ENCODE measurements at places on chromosomes 6 and 20.
A peak's percentile ranks its signal among the peaks of the same experiment; 100 is the strongest.

DNA sequence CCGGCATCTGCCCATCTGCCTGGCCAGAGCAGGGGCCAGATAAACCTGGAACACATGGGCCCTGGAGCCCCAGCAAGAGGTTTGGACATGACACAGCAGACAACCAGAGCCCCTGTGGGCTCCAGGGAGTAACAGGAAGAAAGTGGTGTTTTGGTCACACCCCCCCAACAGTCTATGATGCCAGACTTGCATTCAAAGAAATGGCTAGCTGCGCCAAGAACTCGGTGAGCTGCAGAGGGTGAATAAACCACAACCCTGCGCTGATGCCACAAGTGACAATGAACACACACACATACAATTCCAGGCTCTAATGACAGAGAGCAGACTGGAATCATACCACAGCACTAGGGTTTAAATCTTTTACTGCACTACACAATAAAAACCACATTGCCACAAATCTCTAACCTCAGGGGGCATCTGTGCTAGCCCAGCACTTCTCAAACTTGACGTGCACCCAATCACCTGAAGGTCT lies 34.0 kb downstream of the TRERF1 start:
- DNase-seq: peak; percentile 82

DNA sequence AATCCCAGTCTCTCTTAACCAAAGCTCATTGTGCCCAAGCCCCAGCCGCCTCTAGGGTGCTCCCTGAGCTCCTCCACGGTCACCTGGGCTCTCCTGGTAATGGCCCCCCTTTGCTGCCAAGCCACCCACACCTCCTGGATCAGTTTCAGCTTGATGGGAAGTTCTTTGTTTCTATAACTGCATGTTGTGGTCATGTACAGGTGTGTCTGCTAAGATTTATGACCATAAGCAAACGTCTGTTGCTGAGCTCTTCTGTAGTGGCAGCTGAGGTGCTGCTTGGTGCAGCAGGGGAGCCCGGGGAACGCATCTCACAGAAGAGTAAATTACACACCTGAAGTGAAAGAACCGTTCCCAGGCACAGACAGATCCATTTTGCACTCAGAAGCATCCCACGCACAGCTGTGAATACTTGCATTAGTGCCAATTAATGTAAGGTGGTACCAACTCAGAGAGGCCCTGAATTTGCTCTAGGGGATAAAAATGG lies 194.6 kb upstream of the ARID1B start:
- no peak for DNase-seq

GRCh38 chr20:55881204-55881603 lies 124.1 kb downstream of the CBLN4 start:
- no peak for DNase-seq

DNA sequence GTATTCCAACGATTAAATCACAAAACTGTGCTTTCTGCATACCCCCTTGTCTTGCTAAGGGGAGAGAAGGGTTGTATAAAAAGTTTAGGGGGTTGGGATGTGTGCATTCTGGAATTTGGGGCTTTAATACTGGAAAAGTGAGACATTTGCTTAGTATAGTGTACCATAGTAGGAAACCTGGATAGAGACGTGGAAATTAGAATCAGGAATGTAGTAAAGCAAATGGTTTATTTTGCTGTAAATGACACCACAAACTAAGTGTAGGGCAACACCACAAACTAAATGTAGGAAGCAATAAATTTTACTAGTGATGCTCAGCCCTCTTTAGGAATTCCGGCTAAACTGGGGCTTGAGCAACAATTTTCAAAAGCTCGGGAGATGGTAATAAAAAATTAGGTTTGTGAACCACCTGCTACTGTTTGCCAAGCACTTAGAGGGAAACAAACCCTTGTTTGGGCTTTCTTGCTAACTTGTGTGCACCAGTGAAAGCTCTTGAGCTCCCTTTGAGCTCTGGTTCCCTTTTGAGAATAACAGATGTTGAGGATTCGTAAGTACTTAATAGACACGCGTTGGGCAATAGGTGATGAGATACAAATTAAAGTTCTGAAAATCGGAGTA lies 13.8 kb downstream of the BRD2 start:
- DNase-seq: no peak

DNA sequence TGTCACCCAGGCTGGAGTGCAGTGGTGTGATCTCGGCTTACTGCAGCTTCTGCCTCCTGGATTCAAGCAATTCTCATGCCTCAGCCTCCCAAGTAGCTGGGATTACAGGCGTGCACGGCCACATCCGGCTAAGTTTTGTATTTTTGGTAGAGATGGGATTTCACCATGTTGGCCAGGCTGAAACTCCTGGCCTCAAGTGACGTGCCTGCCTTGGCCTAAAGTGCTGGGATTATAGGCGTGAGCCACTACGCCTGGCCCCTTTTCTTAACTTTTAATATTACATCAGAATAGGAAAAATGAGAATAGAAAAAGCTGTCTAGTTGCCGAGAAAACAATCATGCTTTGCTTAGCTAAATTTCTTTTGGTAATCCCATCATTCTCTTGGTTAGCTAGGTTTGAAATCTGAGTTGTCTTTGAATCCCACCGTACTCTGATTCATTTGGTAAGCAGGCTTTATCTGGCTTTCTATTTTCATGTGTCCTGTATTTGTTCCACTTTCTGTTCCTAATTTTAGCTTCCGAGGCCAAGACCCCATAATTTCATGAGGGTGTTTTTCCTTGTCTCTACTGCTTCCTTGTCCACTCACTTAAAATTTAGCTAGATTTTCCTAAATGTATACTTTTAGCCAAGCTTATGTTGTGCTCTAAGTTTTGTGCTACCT lies 83.5 kb downstream of the NCOA3 start:
- no peak for DNase-seq

GRCh38 chr20:709423-709822 lies 33.8 kb upstream of the SCRT2 start:
- no peak for DNase-seq

DNA sequence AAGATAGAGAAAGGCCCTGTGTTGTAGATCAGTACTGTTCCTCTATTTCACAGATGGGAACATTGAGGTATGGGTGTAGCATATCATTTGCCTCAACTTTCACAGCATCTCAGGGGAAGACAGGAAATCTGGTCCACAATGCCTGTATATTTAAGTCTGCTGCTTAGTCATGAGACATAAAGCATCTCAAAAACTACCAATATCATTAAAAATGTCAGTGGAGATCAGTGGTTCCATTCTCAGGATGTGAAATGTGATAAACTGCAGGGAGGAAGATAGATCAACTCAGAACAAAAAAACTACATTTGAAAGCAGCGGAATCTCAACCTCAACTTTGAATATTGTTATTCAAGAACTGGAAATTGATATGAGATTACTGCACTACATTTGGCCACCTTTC lies 192.9 kb upstream of the PREP start:
- DNase-seq: no peak

DNA sequence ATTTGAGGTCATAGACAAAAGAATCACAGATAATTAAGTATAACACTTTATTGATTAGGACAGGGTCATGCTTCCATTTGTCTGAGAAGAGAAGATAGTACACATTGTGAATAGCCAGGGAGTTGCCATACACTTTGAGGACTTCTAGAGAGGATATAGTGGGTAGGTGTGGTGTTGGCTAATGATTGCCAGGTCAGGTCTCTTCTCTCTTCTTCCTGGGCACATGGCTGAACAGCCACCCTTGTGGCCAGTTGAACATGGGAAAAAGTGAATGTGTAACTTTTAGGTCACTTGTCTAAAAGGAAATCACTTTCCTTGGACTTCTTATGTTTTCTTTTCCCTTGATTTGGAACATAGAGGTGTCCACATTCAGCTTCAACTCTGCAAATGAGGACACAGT lies 772.1 kb upstream of the MAP3K7 start:
- no peak for DNase-seq

DNA sequence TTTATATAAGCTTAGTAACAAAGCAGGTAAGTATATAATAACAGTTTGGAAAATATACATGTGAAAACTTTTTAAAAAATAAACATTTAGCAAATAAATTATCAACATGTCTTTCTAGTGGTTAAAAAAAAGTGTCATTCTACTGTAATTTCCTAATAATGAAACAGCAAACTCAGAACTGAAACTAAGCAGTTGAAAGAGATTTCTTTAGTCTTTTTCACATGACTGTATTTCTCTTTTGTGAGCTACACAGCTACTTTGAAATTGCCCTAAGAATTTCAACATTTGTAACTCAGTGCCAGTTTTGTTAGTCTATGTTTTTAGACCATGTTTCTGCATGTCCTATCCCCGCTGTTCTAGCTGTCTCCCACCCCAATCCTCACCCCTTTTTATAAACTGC lies 28.4 kb upstream of the SDHAF4 start:
- no peak for DNase-seq

- DNase-seq: no peak
Observed at GRCh38 chr6:14083751-14084150, 33.8 kb upstream of the CD83 start.

DNA sequence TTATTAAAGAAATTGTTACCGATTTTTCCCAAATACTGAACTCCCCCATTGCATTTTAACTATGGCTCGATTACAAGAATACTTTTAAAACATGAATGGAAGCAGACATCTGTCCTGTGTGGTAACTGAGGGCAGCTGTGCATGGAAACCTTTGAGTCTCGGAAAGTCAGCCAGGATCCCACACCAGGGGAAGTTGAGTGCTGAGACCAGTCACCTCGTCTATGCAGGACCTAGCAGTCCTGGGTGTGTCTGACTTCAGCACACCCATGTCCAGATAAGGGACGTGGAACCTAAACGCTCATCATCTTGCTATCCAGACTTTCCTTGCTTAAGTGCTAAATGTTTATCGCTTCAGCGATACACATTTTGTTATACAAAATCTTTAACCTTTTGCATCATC lies 6.1 kb downstream of the RIN2 start:
- no peak for DNase-seq

GRCh38 chr6:148313488-148313887 lies 29.1 kb upstream of the SASH1 start:
- no peak for DNase-seq

- no peak for DNase-seq
Observed at GRCh38 chr6:121413879-121414278, 21.6 kb upstream of the GJA1 start.

GRCh38 chr6:147711476-147711875 lies 203.0 kb downstream of the SAMD5 start:
- no peak for DNase-seq

DNA sequence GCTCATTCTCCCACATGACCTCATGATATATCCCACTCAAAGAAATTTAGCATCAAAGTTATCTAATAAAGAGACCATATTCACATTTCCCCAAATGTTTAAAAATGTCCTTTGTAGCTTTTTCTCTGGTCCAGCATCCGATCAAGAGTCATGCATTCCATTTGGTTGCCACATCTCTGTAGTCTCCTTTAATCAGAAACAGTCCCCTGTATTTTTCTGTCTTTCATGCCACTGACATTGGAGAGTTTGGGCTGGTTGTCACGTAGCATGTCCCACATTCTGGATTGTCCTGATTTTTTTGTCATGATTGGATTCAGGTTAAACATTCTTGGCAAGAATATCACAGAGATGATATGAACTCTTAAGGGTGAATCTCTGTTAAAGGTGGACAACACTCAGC lies 55.7 kb downstream of the SNX5 start:
- DNase-seq: no peak

- DNase-seq: no peak
Observed at GRCh38 chr20:1370548-1371110, 22.2 kb downstream of the FKBP1A start.

DNA sequence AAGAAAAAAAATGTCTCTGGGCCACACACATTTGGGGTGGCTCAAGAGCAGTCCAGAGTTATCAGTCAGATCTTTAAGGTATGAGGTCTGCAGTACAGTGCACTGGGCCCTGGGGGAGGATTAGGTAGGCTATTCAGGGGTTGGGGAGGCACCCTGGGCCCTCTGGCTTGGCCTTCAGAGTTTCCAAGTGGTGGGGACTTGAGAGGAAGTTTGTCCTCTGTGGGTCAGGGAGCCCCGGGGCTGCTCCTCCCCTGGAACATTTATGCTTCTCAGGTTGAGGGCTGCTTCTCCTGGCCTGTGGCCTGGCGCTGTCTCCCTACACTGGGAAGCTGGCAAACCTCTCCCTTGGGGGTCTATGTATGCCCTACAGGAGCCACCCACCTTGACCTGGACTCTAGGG lies 46.0 kb downstream of the PTK7 start:
- no peak for DNase-seq

GRCh38 chr6:128491100-128491581 lies 29.3 kb downstream of the PTPRK start:
- DNase-seq: no peak

DNA sequence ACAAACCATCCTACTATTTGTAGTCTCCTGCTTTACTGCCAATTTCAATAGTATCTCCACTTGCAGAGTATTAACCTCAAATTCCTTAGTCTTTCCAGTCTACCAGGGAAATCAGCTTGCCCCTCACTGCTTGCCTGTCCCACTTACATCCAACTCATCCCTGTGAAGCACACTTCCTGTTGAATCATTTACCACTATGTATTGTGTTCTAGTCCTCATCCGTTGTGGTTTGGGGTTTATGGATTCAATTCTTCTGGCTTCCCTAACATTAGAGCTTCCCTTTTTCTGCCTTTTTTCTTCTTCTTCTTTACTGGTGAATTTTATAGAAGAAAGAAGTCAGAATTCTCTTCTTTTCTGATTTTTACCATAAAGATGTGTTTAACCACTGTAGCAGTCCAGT lies 5.1 kb upstream of the TXLNB start:
- DNase-seq: no peak

DNA sequence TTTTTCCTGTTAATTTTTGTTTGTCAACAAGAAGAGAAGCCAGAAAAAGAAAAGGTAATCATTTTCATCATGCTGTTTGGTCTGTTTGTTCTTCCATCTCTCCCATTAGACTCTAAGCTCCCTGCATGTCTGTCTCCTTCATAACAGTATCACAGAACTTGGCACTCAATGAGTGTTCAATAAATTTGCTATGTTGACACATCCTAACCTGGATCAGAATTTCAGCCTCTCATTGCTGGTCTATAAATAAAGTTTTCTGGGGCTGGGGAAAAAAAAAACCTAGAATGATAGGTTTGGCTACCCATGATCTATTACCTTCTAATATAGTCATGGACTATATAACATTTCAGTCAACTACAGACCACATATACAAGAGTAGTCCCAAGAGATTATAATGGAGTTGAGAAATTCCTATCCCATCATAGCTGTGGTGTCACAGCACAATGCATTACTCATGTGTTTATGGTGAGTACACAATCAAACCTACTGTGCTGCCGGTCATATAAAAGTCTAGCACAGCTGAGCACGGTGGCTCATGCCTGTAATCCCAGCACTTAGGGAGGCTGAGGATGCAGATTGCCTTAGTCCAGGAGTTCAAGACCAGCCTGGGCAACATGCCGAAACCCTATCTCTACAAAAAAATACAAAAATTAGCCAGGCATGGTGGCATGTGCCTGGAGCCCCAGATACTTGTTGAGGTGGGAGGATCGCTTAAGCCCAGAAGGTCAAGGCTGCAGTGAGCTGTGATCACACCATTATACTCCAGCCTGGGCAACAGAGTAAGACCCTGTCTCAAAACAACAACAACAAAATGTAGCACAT lies 5.9 kb downstream of the NUDT3 start:
- DNase-seq: no peak

GRCh38 chr6:83370567-83370966 lies 60.3 kb downstream of the ME1 start:
- no peak for DNase-seq
